ENCODE measurements at places on chromosomes 5 and 9. TPM values are rescaled to one million over a fixed set of nuclear protein-coding genes. Genes with fewer than 3 reads are reported as not detected.

DNA sequence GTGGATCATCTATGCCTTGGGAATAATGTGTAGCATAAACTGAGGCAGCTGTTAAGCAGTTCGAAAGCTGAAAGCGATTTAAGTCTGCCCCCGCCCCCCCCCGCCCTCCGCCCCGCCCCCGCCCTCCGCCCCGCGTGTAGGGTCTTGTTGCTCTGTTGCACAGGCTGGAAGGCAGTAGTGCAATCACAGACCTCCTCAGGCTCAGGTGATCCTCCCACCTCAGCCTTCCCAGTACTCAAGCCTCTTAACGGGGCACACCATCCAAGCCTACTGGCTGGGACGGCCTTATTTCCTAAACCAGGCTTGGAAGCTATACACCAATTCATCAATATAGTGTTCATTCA is 945 bp downstream of the ANKDD1B start:
- H3K4me3 ChIP-seq, result no peak overlapping the region
- H3K27me3 ChIP-seq, result peaks cover 11% of the 10 kb centered on the region
- H3K4me1 ChIP-seq, result peaks cover 6% of the 10 kb centered on the region
- no peak for DNase-seq
- H3K36me3 ChIP-seq, result no peaks in the 10 kb centered on the region

DNA sequence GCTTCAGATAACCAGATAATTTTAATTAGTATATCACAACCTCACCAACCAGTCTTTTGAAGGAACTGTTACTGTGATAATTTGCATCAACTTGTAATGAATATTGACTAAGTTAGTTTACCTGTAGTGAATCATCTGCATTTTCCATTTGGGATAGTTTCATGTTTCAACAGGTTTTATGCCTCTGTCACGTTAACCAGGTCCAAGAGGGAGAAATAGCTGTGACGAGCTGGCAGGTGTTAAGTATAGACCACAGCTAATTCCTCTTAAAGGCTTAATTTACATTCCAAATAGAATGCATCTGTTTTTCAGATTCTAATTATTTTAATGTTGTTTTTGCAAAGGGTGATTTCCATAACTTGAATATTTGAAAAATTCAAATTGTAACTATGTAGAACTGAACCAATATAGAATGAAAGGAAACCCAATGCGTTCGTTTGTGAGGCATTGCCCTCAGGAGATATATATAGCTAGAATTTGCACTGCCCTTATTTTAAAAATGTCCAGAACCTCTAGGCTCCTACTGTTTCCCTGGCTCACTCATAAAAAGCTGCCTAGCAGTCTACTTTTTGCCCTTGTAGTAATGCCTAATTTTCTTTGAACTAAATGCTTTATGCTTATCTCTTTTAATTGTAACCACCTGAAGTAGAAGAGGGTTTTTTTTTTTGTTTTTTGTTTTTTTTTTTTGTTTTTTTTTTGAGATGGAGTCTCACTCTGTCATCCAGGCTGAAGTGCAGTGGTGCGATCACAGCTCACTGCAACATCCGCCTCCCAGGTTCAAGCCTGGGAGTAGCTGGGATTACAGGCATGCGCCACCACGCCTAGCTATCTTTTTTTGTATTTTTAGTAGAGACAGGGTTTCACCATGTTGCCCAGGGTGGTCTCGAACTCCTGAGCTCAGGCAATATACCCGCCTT is 270.5 kb downstream of the SMARCA2 start:
- no peak overlapping the region for H3K27ac ChIP-seq
- H3K27me3 ChIP-seq, result peaks cover 2% of the 10 kb centered on the region
- no peaks in the 10 kb centered on the region for H3K36me3 ChIP-seq
- H3K4me1 ChIP-seq, result no peaks in the 10 kb centered on the region

GRCh38 chr9:92706218-92706940 is 36.4 kb upstream of the IPPK start:
- H3K27ac ChIP-seq, result peak overlapping the region; percentile 1
- H3K36me3 ChIP-seq, result peaks cover 18% of the 10 kb centered on the region
- DNase-seq, result peak; percentile 72
- H3K4me3 ChIP-seq, result no peak overlapping the region
- peaks cover 21% of the 10 kb centered on the region for H3K4me1 ChIP-seq
- H3K27me3 ChIP-seq, result no peaks in the 10 kb centered on the region

Gene DND1
- 3.0 TPM for total RNA-seq

DNA sequence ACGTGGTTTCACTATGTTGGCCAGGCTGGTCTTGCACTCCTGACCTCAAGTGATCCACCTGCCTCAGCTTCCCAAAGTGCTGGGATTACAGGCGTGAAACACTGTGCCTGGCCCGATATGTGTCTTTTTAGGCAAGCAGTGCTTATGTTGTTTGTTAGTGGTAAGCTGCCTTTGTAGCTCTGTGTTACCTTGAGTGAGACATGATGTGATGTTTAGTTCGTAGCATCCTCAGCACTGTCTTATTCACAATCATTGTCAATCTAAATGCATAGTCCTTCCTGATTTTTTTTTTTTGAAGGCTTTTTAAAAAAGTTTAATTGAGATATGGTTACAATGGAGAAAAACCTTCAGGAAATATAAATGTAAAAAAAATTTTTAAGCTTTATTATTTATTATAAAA is 45.5 kb downstream of the EXOSC2 start:
- DNase-seq, result no peak
- H3K27ac ChIP-seq, result no peak overlapping the region
- no peaks in the 10 kb centered on the region for H3K27me3 ChIP-seq
- peaks cover 3% of the 10 kb centered on the region for H3K36me3 ChIP-seq
- no peak overlapping the region for H3K4me3 ChIP-seq
- H3K4me1 ChIP-seq, result peaks cover 7% of the 10 kb centered on the region

Gene GPR150
- 0.46 TPM for total RNA-seq

Gene SPRY4
- total RNA-seq, result 0.98 TPM

GRCh38 chr9:92147030-92147851 is 32.0 kb upstream of the SPTLC1 start:
- peak overlapping the region; percentile 40 for H3K27ac ChIP-seq
- H3K36me3 ChIP-seq, result no peaks in the 10 kb centered on the region
- peak overlapping the region; percentile 11 for H3K4me3 ChIP-seq
- DNase-seq, result peak; percentile 22

DNA sequence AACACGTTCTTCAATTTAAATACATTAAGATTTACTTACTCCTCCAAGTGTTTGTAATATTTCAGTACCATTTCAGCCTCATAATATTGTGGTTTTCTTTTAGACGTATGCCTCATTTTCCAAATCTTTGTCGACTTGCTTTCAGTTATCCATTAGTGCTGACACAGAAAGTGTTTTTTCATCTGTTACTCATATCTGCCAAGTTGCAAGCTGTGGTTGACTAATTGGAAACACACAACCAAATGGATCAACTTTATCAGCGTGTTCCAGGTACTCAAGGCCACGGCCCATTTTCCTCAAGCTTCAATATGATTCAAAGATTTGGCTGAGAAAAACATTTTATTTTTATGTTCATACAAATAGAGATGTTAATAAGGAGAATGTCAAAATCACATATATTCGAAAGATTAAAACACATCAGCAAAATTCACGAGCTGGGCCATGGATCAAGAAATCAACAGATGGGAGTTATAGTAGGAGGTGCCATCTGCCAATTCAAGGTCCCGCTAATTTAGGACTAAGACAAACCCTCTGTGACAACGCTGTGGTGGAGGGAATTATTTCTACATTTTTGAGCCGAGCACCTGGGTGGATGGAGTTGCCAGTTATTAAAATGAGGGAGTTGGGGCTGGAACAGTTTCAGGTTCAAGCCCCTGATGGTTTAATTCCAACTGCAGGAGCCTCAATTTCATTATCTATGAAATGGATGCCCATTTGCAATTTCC is 27.2 kb upstream of the CCNJL start:
- no peaks in the 10 kb centered on the region for H3K4me1 ChIP-seq
- no peak for DNase-seq
- no peak overlapping the region for H3K4me3 ChIP-seq
- no peaks in the 10 kb centered on the region for H3K36me3 ChIP-seq

Gene EDIL3
- total RNA-seq, result not detected

- no peak for DNase-seq
- H3K4me3 ChIP-seq, result no peak overlapping the region
- H3K36me3 ChIP-seq, result no peaks in the 10 kb centered on the region
- no peaks in the 10 kb centered on the region for H3K4me1 ChIP-seq
Measured at GRCh38 chr5:106417163-106417562, 1253.6 kb downstream of the EFNA5 start.

Gene GBGT1
- 4.8 TPM for total RNA-seq

GRCh38 chr5:159050316-159051143 is 49.2 kb downstream of the EBF1 start:
- no peak overlapping the region for H3K4me3 ChIP-seq
- peaks cover 13% of the 10 kb centered on the region for H3K4me1 ChIP-seq
- H3K27ac ChIP-seq, result no peak overlapping the region
- peaks cover 61% of the 10 kb centered on the region for H3K27me3 ChIP-seq
- peak; percentile 8 for DNase-seq
- H3K36me3 ChIP-seq, result no peaks in the 10 kb centered on the region

- peaks cover 45% of the 10 kb centered on the region for H3K27me3 ChIP-seq
- no peaks in the 10 kb centered on the region for H3K36me3 ChIP-seq
- H3K4me3 ChIP-seq, result no peak overlapping the region
- H3K27ac ChIP-seq, result no peak overlapping the region
- H3K4me1 ChIP-seq, result peaks cover 4% of the 10 kb centered on the region
Measured at GRCh38 chr5:64688965-64689364, 1.3 kb upstream of the SHISAL2B start.

GRCh38 chr9:130707225-130707976 is 13.8 kb downstream of the EXOSC2 start:
- H3K27ac ChIP-seq, result no peak overlapping the region
- peaks cover 5% of the 10 kb centered on the region for H3K4me1 ChIP-seq
- H3K4me3 ChIP-seq, result no peak overlapping the region

Gene TMEM232
- 1.2 TPM for total RNA-seq

DNA sequence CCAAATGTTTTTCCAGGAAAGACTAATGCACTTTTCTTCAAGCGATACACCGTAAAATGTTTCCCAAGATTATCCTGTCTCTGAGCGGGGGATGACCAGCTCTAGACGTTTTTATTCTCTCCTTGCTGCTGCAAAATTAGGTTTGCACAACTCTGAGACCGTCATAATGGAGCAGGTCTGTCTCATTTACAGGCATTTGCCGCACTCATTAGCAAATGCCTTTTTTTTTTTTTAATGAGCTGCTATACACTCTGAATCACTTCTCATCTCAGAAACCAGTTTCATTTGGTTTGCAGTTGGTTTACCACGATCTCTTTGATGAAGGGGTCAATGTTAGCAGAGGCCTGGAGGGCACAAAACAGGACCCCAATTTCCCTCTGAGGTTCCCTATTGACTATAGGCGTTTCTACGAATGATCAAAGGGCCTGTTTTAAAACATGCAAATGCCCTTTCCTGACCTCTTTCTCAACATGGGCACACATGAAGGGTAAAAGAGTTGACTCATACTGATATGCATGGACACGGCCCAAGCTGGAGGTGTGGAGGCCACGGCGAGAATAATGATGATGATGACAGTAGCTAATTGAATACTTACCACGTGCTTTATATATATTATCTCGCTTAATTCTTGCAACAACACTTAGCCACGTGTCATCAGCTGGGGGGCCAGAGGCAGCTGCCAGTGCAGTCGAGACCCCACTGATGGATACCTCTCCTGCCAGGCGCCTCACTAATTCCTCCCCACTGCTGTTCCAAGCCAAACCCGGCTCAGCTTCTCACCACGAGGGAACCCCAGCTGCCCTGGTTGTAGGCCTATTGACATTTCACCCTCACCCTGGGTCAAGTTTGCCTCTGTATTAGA is 89.9 kb upstream of the PTCH1 start:
- DNase-seq, result no peak
- no peak overlapping the region for H3K4me3 ChIP-seq
- no peaks in the 10 kb centered on the region for H3K27me3 ChIP-seq
- H3K36me3 ChIP-seq, result no peaks in the 10 kb centered on the region
- no peaks in the 10 kb centered on the region for H3K4me1 ChIP-seq
- no peak overlapping the region for H3K27ac ChIP-seq

- no peak overlapping the region for H3K27ac ChIP-seq
- H3K36me3 ChIP-seq, result no peaks in the 10 kb centered on the region
- DNase-seq, result peak; percentile 16
- H3K4me3 ChIP-seq, result no peak overlapping the region
- peaks cover 8% of the 10 kb centered on the region for H3K27me3 ChIP-seq
Measured at GRCh38 chr9:127154003-127154389, 31.6 kb upstream of the ANGPTL2 start.

DNA sequence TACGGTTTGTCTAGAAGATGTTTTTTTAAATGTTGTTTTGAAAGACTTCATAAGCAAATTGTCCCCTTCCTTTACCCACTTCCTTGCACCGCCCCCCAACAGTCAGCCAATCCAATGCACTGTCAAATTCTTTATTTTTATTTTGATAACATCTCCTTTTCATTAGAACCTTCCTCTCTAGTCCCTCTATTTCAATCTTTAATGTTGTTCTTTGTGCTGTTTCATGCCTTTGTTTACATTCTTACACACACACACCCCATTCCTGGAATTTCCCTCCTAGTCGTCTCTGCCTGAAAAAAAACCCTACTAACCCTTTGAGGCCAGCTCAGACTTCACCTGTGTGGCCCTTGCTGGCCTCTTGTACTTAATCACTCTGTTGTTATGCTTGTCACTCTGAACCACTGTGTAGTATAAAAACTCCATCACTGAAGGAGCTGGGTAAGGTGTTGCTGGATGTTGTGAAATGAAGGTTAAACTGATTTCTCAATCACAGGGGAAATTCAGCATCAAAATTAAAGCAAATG is 133.4 kb downstream of the UGCG start:
- H3K4me1 ChIP-seq, result peaks cover 55% of the 10 kb centered on the region
- no peak for DNase-seq
- no peak overlapping the region for H3K4me3 ChIP-seq
- no peak overlapping the region for H3K27ac ChIP-seq

GRCh38 chr5:113232221-113232620 is 202.6 kb downstream of the TSSK1B start:
- H3K4me1 ChIP-seq, result no peaks in the 10 kb centered on the region
- H3K4me3 ChIP-seq, result no peak overlapping the region
- no peaks in the 10 kb centered on the region for H3K36me3 ChIP-seq
- H3K27ac ChIP-seq, result no peak overlapping the region

DNA sequence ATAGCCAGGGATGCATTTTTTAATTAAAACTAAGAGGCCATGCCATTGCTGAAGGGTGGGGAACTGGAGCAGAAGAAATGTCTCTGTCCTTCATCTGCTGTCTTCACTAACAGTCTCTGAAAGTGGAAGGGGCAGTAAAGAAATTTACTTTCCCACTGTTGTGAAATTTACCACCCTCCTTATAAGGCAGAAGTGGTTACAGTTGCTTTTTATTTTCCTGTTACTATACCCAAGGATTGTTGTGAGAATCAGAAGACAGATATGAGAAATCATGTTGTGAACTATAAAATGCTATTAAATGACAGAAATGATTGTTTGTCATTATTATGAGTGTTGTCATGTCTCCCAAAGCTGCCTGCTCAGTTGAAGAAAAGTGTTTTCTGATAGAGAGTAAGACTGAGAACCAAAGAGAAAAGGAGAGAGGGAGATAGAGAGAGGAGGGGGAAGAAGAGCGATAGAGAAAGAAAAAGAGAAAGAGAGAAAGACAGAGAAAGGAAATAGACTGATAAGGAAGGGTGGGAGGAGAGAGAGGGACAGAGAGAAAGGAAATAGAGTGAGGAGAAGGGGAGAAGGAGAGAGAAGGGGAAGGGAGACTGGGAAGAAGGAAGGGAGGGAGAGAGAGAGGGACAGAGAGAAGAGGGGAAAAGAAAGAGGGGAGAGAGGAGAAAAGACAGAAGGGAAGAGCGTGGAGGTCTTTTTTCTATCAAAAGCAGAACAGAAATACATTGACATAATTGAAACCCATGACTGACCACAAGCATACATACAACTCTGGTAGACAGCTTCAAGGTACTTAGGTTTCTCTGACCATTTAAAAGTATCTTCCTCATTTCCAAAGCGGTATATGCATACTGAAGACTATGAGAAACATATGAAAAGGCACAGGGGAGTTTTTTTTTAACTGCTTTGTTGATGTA is 22.5 kb downstream of the SEC61B start:
- no peaks in the 10 kb centered on the region for H3K27me3 ChIP-seq
- H3K4me3 ChIP-seq, result no peak overlapping the region
- H3K4me1 ChIP-seq, result peaks cover 7% of the 10 kb centered on the region
- DNase-seq, result no peak
